ENCODE measurements at places on chromosomes 16 and 17.

DNA sequence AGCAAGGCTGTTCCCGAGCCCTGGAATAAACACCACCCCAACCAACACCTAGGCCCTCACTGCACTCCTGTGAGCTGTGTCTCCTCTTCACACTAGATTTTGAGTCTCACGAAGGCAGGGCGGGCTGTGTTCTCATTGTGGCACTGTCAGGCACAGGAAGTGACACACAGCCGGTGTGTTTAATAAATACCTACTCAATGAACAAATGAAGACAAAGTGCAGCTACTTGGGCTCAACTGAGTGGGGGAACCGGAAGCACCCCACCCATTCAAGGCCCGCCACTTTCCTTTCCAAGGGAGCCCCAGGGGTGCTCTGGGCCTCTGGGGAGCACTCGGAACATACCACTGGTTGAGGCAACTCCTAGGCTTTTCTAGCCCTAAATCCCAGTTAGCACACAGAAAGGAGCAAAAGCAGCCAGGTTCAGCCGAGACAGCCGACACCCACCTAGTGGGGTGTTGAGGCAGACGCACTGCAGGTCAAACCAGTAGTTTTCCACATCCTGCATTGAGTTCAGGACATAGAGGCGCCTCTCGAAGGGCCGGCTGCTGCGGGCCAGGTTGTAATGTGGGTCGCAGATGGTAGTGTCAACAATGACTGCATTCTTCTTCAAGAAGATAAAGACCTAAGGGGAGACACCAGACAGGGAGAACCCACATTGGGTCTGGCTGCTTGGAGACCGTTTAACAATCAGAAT lies 57.7 kb downstream of the GTF3C1 start:
- DNase-seq, result no peak

GRCh38 chr17:47615766-47616424 lies 33.8 kb upstream of the KPNB1 start:
- DNase-seq, result peak; percentile 59

- no peak for DNase-seq
Measured at GRCh38 chr17:81957691-81958432, 3.1 kb downstream of the NOTUM start.

DNA sequence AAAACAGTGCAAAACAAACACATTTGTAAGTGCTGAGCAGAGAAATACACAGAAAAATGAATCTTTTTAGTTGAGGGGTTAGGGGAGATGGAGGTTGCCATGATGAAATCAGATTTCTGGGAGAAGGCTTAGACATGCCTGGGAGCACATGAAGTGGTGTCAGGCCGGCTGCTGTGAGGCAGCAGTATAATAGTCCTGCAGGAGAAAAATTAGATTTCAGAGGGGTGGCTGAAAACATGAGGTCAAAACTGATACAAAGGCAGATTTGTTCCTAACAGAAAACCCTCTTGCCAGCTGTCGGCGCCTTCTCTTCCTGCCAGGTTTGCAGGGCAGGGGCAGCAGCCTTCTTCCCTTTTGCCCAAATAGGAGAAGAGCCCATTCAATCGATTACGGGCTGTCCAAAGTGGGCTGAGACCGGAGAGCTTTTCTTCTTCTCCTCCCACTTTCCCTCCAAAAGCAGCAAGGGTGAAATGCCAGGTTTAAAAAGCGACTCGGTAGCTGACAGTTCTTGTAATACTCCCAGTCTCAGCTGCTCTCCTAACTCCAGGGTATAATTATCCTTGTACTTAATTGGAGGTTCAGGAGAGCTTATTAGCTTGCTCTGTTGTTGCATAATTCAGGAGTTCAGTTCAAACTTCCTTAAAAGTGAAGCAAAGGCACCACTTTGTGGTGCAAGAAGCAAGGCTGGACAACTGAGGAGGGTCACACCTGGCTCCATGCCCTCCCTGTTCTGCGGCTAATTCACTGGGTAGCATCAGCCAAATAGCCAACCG lies 80.0 kb downstream of the PCTP start:
- DNase-seq, result no peak

- peak; percentile 85 for DNase-seq
Measured at GRCh38 chr17:82242977-82243647, 14.3 kb downstream of the SLC16A3 start.

DNA sequence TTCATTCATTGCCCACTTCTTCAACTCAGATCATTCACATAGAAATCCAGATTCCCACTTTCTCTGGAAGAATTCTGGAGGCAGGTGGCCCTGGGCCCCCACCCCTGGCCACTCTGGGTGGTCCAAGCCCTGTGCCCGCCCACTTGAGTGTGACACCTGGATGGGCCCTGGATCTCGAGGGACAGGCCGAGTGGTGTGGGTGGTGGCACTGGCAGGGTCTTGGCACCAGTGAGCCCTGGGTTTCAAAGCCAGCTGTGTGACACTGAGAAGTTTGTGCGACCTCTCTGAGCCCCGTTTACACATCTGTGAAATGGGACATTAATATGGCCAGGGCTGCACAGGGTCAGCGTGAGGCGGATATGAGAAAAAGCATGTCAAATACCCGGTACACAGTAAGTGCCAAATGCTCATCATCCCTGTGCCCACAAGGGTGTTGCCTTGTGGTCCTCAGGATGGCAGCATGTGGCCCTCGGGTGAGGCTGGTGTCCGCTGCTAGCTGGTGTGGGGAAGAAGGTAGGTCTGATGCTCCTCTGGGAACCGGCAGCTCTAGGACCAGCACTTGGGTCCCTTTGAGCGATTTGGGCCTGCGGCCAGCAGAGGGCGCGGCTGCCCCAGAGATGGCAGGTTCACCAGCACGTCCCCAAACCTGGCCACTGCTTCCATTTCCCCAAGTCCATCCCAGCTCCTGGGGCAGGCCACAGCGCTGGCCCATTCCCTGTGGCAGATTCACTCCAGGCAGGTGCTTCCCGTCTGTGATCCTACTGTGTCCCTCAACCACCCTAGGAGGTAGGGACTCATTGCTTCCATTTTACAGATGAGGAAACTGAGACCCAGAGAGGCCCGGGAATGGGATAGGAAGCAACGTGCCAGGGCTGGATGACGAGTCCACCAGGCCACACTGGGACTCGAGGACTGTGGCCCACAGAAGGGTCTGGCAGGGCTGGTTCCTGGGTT lies 3.6 kb downstream of the OSGIN1 start:
- DNase-seq, result peak; percentile 66

GRCh38 chr16:2339521-2340484 lies 725 bp downstream of the ABCA3 start:
- DNase-seq, result no peak

DNA sequence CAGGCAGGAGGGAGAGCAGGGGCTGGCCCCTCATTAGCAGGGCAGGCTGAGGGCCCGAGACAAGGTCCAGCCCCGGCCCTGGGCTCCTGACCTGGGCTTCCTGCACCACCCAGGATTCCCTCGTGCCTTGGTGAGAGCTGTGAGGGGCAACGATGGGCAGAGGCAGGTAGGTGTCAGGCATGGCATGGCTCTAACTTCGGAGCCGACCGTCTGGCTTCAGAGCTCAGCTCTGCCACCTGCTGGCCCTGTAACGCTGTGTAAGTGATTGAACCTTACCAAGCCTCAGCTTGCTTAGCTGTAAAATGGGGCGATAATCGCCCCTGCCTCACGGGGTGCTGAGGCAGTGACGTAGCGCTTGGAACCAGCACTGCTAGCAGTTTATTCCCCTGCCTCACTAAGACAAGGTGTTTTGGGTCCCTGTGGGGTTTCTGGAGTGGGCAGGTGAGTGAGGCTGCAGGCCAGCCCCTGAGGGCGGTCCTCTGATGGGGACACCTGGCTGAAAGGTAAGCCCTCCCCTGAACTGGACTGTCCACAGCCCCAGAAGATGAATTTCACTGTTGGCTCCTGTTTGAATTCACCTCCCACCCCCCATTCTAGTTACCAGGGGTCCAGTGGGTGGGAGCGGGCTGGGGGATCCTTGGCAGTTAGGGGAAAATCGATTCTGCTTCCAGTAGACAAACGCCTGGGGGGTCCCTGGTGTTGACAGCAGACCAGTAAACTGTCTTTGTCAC lies 184.8 kb upstream of the GSE1 start:
- DNase-seq, result peak; percentile 19

- peak; percentile 66 for DNase-seq
Measured at GRCh38 chr16:89363621-89364393, 126.6 kb downstream of the ANKRD11 start.

- no peak for DNase-seq
Measured at GRCh38 chr17:3904501-3904900, 11.6 kb upstream of the CAMKK1 start.

DNA sequence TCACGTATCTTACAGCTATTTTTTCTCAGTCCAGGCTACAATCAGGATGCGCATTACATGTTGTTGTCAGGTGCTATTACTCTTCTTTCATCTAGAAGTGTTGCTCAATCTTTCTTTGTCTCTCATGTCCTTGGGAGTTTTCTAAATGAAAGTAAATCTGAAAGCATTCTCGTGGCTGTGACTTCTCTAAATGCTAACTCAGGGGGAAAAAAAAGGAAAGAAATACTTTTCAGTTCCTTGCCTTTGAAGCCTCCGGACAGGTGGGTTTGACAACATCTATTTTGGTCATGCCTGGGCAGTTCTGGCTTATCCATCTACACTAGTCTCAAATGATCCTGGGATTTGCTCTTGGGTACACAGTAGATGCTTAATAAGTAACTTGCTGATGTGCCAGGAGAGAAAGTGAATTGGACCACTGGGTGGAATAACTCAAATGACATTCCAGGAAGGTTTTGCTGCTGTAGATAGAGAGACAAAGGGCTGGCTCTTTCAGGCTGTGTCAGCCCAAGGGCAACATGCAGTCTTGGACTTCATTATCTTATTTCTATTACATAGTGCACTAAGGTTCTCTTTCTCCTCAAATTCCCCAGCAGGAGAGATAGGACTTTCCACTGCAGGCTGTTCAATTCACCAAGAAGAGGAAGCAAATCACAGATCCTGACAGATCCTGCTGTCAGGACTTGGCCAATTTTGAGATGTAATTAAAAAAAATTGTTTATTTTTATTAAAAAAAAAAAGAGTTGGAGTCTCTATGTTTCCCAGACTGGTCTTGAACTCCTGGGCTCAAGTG lies 63.6 kb upstream of the NFAT5 start:
- DNase-seq, result no peak

- DNase-seq, result no peak
Measured at GRCh38 chr16:68369697-68370580, 59.1 kb downstream of the PRMT7 start.

DNA sequence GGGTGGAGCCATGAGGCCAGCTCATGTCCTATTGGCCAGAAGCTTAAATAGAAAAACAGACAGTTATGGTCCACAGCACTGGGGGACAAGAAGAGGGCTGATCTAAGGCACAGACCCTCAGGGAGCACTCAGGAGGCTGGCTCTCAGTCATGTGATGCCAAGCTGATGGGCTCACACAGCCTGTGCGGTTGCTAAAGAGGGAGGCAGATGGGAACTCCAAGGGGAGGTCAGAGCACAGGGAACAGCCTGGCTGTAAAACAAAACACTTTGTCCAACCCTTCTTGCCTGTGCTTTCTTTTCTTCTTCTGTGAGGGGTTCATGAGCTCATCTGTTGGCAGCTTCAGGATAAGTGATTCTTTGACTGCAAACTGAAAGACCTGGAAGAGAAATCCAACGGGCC lies 27.2 kb downstream of the CNTNAP1 start:
- no peak for DNase-seq

DNA sequence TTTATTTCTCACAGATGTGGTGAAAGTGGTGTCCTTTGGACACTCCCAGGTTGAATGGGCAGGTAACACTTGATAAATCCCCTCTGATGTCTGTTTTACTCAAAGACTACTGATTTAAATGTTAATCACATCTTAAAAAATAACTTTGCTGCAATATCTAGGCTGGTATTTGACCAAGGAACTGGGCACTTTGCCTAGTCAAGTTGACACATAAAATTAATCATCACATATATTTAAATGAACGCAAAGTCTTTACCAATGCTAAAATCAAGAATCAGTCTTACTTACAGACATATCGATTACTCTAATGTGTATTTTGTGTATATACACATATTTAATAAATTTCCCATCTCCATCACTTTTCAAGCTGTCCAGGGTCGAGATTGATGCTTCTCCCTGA lies 7.0 kb downstream of the MT2A start:
- DNase-seq, result no peak

DNA sequence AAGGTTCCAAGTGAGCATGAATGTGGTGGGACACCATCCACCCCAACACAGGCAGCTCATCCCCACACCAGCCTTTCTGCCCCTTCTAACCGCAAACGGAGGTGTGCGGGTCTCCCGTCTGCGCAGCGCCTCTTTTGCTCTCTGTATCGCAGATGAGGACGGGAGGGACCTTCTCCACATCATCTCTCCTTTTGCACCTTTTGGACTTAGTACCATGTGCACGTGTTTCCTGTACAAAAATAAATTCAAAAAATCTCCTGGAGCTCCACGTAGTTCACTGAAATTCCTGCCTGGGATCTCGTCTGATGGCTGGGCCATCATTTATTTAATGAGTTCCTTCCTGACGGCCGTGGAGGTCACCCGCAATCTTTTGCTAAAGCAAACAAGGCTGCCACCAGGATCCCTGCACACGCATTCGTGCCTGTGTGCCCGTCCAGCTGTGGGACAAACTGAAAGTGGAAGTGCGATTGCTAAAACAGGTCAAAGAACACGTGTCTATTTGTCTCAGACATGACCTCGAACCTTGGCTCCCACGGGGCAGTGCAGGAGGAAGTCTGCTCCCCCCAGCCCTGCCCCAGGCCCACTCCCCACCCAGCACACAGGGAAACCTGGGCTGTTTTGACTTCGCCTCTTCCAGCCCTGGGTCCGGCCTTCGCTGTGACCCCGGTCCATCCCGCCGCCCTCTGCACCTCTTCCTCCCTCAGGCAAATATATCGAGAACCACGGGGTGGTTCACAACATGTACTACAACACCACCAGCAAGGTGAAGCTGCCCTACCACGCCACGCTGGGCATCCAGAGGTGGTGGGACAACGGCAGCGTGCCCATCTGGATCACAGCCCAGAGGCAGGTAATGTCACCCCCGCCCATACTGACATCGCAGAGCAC lies 2.3 kb downstream of the ENPP7 start:
- no peak for DNase-seq

DNA sequence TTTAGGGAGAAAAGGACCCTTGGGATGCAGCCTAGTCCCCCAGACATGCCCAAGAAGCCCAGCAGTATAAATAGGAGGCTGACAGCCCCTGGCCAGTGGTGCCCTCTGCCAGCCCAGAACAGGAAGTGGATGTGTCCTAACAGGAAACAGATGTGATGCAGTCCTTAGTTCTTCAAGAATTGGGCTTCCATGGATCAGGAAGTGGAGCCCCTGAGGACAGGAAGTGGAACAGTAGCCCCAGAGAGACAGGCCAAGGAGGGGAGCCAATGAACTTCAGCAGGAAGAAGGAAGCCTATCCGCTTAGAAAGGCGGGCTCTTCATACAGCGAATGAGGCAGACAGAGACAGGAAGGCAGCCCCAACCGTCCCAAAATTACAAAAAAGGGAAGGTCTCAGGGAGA lies 7.2 kb downstream of the CTF1 start:
- peak; percentile 22 for DNase-seq

GRCh38 chr17:12310811-12311210 lies 290.1 kb downstream of the MAP2K4 start:
- DNase-seq, result no peak

DNA sequence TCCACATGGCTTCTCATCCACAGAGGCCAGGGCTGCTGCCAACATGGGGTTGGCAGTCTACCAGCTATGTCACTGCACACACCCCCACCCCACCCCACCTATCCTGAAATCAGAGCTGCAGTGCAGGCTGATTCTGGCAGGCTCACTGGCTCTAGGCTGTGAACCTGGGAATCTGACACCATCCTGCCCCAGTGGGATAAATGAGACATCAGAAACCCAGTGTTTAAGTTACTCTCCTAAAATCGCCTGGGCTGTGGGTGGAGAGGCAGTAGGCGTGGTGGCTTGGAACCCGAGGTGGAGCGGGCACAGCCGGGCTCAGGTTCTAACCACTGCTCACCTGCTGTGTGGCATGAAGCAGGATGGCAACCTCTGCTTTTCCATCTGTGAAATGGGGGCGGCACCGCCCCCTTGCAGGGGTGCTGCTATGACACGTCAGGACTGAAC lies 5.6 kb downstream of the SLC38A8 start:
- no peak for DNase-seq
